Activated CD8-positive, alpha-beta memory T cell treated with anti-CD3 and anti-CD28 coated beads for 48 hours (primary cell): ENCODE measurements at places on chromosomes 5 and 9.

DNA sequence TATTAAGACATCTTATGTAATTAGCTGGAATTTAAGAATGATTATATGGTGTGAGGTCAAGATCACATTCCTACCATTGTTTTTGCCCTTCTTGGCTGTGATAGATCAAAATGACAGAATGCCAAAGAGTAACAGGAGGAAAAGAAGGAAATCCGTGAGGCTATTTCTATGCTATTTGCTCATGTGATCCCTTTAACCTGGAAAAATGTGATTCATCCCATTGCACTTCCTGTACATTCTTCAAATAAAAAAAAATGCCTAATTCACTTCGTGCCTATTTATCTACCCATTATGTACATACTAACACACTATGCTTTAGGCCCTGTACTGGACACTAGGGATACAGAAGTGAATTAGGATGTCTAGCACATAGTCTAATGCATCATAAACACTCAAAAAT, 154.1 kb upstream of the PAPPA start:
- DNase-seq, result no peak

GRCh38 chr5:150146235-150146634, 9.4 kb downstream of the PDGFRB start:
- DNase-seq, result no peak

DNA sequence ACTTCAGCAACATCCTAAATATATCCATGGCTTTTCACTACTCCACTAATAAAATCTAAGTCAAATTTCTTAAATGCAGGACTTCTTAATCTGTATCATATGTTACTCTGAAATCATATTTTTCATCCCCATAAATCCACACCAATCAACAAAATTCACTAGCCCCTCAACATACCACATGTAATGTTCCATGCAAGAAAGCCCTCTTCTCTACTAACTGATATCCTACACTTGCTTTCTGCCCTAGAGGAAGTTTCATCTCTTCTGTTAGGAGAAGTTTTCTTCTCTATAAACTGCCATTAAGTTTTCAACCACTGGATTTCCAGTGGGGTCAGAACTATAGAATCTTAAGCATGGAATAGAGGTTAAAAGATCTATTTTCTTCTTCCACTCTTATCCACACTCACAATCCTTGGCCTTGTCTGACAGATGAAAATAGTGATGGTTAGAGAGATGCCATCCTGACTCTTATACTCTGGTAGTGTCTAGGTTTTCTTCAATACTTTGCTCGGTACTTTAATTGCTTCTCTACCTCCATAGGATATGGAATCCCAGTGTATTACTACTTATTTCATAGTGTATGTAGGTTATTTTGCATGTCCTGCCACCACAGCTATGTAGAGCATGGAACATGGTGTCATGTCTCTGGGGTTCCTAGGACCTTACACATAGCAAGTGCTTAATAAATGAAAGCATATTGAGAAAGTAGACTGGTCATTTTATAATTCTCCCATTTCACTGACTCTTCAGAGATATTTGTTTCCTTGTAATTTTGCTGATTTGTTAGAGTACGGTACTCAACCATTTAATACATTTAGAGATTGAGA, 48.4 kb downstream of the ALDH1A1 start:
- no peak for DNase-seq

GRCh38 chr5:140150201-140150600, 24.5 kb downstream of the IGIP start:
- no peak for DNase-seq

- no peak for DNase-seq
These were observed 84.7 kb downstream of the ST8SIA4 start for GRCh38 chr5:100818340-100818739.

GRCh38 chr5:121974261-121974660, 12.5 kb downstream of the SRFBP1 start:
- no peak for DNase-seq

- no peak for DNase-seq
These were observed 1.4 kb upstream of the CAMSAP1 start for GRCh38 chr9:135908754-135909204.
